ENCODE measurements at places on chromosomes 3 and 15.

GRCh38 chr3:146177072-146177471 lies 16.1 kb upstream of the PLOD2 start:
- DNase-seq: no peak

- DNase-seq: no peak
Measured at GRCh38 chr15:80317389-80318182, 65.6 kb upstream of the CTXND1 start.

- no peak for DNase-seq
Measured at GRCh38 chr3:5690904-5691532, 503.5 kb downstream of the EDEM1 start.

DNA sequence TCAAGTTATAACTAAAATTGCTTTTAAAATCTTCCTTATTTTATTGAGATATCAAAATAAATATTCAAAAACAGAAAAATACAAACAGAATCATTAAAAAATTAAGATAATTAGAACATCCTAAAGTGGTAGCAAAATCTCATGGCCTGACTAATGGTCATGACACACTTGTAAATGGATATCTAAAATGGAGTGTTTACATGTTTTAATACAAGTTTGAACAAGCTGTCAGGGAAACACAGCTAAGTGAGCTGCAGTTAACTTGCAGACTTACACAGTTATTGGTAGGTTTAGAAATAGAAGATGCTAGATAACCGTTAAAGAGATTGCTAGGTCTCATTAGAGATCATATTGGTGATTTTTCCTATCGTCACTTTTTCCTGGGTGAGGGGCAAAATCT lies 242.3 kb downstream of the LPP start:
- no peak for DNase-seq

DNA sequence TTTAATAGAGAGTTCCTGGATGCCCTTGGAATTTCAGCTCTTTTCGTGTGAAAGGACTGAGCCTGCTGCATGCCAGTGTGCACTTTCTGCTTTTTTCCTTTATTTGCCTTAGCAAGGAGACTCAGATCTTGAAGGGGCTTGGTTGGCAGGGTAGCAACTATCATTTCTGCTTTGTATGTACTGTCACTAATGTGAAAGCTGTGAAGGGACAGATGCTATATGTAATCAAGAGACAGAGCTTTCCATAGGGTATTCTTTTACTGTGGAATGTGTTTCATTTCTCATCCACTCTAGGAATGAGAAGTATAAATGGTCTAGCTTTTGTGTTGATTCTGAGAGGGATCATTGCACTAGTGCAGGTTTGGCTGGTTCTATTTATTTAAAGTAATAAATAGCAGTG lies 332.5 kb upstream of the MANF start:
- DNase-seq: no peak

- DNase-seq: no peak
Measured at GRCh38 chr15:60003243-60004008, 685 bp upstream of the FOXB1 start.

DNA sequence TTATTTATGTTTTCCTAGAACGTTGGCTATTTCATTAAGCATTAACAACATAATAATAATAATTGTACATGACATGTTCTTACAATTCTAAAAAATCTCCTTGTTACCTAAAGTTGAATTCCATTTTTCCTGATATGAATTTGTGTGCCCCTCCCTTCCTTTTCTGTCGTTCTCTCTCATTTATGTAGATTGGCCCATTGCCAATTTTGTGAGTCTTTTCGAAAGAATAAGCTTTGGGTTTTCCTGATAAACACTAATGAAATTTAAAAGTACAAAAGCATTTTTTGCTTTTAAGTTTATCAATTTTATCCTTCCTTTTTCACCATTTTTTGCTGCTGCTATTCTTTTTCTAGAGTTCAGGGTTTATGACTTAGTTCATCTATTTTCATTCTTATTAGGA lies 44.9 kb downstream of the PRR23E start:
- DNase-seq: no peak

GRCh38 chr15:31434588-31435260 lies 108.1 kb downstream of the KLF13 start:
- DNase-seq: no peak

DNA sequence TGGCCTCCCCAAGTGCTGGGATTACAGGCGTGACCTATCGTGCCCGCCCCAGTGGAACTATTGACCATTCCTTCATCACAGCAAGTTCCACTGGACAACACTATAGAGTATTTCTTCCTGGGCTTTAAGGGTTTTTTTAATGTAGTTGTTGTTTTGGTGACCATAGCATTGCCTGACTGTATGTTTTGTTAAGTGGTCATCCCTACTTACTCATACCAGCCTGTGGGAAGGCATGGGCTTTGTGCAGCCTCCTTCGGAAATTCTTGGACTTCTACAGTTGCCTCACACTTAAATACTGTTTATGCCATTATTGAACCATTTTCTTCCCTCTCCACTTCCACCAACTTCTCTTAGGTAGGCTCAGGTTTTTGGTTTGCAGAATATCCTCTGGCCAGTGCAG lies 19.9 kb upstream of the ALPK3 start:
- DNase-seq: no peak

Data from HAP-1 (cell line).